ENCODE measurements at places on chromosomes 12 and 14.

- DNase-seq: no peak
Observed at GRCh38 chr14:29016050-29016900, 249.7 kb downstream of the FOXG1 start.

GRCh38 chr14:79597566-79597965 lies 613.7 kb downstream of the DIO2 start:
- DNase-seq: no peak

GRCh38 chr14:24816011-24816928 lies 182.3 kb upstream of the GZMB start:
- no peak for DNase-seq

DNA sequence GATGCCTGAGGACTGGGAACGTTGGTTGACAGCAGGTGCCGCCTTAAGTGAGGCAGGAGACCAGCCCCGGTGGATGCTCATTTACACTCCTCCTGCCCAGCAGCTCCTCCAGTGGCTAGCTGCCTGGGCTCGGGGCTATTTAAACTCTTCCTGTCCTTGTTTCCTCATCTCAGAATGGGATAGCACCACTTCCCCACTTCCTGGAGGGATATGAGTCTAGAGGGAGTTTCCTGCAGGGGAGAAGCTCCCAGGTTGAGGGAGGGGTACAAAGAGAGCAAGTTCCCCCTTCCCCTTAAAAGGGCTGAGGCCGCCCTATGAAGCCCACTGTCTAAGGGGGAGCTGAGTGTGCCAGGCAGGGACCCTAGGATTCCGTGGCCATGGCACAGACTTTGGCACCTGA lies 311.2 kb downstream of the AACS start:
- DNase-seq: no peak

- DNase-seq: no peak
Observed at GRCh38 chr12:58252914-58253313, 311.5 kb downstream of the ATP23 start.

GRCh38 chr14:32710731-32711680 lies 227.7 kb upstream of the NPAS3 start:
- DNase-seq: no peak

- DNase-seq: no peak
Observed at GRCh38 chr12:31510034-31510433, 80.9 kb downstream of the DENND5B start.

Data from stimulated activated CD8-positive, alpha-beta memory T cell treated with anti-CD3 and anti-CD28 coated beads, Interleukin-7, amount 100 ng/mL, for 48 hours (primary cell).